ENCODE measurements at places on chromosomes 12 and 14. TPM values are rescaled to one million over a fixed set of nuclear protein-coding genes. Genes with fewer than 3 reads are reported as not detected.
A peak's percentile ranks its signal among the peaks of the same experiment; 100 is the strongest.

DNA sequence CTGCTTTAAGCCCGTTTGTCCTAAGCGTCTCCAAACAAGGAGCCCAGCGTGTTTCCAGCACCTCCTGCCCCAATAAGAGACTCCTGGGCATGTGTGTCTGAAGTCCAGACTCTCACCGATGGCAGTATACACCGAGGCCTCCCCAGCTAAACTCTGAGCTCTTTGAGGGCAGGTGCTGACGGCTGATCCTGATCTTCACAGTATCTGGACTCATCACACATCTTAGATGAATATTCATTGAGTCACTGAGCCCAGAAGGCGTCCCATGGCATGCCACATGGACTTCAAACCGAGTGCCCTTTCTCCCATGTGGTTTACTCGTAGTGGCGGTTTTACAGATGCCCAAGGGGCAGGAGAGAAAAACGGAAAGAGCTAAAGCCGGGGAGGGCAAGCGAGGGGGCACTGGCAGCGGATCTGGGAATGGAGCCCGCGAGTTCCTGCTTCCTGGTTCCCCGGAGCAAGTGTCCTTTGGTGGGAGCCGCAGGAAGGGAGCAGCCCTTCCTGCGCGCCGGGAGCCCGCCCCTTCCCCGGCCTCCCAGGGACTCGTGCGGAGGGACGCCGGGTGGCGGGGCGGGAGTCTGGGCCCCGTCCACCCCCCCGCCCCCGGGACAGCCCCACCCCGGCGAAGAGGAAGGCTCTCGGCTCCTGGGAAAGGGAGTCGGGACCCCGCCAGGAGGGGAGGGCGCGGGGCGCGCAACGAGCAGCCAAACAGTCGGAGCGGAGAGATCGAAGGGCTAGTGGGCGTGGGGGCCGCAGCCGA lies 585 bp upstream of the TEAD4 start:
- no peaks in the 10 kb centered on the region for H3K36me3 ChIP-seq
- H3K4me1 ChIP-seq, result peaks cover 12% of the 10 kb centered on the region
- H3K27me3 ChIP-seq, result peaks cover 51% of the 10 kb centered on the region
- peak overlapping the region; percentile 80 for H3K27ac ChIP-seq
- H3K4me3 ChIP-seq, result peak overlapping the region; percentile 85

DNA sequence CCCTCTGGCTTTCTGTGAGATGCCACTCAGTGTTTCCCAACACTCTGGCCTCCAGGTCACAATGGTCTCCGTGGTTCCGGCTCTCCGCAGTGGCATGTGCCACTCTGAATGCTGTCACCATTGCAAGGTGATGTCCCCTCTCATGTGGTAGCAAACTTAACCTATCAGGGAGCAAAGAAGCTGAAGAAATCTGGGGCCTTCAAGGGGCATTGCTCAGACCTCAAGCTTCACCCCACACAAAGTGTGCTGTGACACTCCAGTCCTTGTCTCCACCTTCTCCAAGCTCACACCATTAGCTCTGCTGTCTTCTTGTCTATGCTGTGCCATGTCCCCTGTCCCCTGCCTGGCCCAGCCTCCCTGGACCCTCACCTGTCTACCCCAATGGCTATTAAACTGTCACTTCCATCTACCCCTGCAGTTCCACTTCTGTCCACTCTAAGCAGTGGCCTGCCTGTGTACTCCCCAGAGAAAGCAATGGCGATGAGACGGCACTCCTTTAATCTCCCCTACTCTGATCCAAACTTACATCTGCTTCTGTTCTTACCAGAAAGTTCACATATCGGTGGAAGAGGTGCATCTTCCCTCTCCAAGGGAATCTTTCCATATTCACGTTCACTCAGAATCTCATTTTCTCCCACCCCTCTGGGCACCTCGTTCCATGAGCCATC lies 93.7 kb downstream of the DHRS2 start:
- no peaks in the 10 kb centered on the region for H3K36me3 ChIP-seq
- H3K4me1 ChIP-seq, result no peaks in the 10 kb centered on the region
- H3K4me3 ChIP-seq, result no peak overlapping the region
- no peak overlapping the region for H3K27ac ChIP-seq
- H3K27me3 ChIP-seq, result no peaks in the 10 kb centered on the region

- no peak overlapping the region for H3K27ac ChIP-seq
- H3K4me1 ChIP-seq, result no peaks in the 10 kb centered on the region
- no peaks in the 10 kb centered on the region for H3K36me3 ChIP-seq
- no peak for DNase-seq
- no peaks in the 10 kb centered on the region for H3K27me3 ChIP-seq
Measured at GRCh38 chr14:41343857-41344256, 262.8 kb upstream of the LRFN5 start.

- H3K4me1 ChIP-seq, result no peaks in the 10 kb centered on the region
- no peak for DNase-seq
- no peak overlapping the region for H3K4me3 ChIP-seq
- H3K27me3 ChIP-seq, result no peaks in the 10 kb centered on the region
- H3K27ac ChIP-seq, result no peak overlapping the region
Measured at GRCh38 chr12:114760151-114760877, 76.3 kb upstream of the TBX3 start.

DNA sequence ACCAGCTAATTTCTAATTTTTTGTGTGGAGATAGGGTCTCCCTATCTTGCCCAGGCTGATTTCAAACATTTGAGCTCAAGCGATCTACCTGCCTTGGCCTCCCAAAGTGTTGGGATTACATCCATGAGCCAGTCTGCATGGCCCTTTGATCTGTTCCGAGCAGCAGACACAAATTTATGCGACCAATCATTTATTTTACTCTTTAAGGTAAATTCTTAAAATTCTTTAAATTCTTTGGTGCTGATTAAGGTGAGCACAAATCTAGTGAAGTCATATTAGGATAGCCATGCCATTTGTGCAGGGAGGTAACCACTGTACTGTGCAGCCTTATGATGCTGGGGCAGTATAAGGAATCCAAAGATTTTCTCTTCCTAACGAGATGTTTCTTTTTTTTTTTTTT lies 135.7 kb downstream of the SRGAP1 start:
- no peaks in the 10 kb centered on the region for H3K36me3 ChIP-seq
- no peak overlapping the region for H3K4me3 ChIP-seq
- no peaks in the 10 kb centered on the region for H3K4me1 ChIP-seq
- peaks cover 2% of the 10 kb centered on the region for H3K27me3 ChIP-seq

The ELK3 gene
- total RNA-seq, result 37.0 TPM

Data from activated T-helper 2 cell treated with anti-CD3 and anti-CD28 coated beads, Interferon-gamma antibody, Interleukin-2, Interleukin-4, amounts not matched to agents 10 μg/mL and 5 μg/mL and 100 μg/mL, durations not matched to agents 14 hours and 24 hours and 36 hours (primary cell).